ENCODE measurements at places on chromosomes 11 and 22.

GRCh38 chr11:26048271-26048670, 283.7 kb upstream of the ANO3 start:
- DNase-seq, result no peak

DNA sequence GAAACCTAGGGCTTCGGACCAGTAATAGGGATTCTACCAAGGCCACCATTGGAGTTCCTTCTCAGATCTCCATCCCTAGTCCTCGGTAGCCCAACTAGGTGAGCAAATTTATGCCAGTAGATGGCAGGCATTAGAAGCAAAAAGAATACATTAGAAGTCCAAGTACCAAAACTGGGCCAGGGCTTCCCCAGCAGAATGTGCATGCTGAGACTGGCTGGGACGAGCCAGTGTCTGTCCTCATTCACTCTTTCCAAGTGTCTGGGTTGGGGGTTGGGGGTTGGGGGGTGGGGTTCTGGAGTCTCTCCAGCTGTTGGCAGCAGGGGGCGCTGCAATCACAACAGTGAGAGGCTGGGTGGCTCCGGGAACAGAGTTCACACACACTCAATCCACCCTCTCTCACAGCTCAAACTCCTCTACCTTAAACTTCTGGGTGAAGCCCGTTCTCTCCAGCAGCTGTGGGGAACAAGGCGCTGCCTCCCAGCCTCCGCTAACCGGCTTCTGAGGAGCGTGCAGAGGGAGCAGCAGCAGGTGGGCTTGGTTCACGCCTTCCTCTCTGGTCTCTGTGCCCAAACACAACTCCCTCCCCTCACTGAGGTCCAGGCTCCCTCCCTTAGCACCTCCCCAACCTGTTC, 57.5 kb downstream of the BTG4 start:
- peak; percentile 6 for DNase-seq

DNA sequence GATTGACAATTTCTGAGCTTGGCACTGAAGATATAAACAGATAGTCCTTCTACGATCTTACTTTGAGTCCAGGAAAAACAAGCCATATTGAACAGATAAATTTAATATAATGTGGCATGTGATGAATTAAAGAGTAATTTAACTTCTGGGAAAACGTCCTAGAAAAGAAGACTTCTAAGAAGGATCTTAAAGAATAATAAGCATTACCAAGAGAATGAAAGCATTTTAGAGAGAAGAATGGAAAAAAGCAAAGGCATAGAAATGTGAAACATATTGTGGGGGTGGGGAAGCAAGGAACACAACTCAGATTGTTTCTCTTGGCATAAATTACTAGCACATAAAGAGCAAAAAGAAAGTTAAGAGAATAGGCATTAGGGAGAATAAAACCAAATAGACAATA, 5.4 kb downstream of the DDIAS start:
- DNase-seq, result no peak

DNA sequence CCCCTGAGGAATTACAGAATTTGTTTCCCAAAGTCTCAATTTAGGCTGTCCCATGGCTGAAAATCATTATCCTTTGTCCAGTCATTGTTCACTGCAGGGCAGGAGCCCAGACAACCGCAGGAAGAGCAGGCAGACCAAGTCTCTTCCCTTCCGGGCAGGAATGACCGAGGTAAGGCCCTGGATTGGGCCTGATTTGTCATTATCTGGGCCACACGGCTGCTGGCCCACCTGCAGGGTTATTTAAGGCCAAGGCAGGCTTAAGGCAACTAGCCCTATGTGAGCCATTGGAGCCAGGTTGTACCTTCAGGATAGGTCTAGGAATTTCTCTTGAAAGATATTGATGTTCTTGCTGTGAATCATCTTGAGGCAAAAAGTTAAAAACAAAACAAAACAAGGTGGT, 9.7 kb upstream of the IL10RA start:
- DNase-seq, result no peak
